ENCODE measurements at places on chromosomes 6 and 20. TPM values are rescaled to one million over a fixed set of nuclear protein-coding genes. Genes with fewer than 3 reads are reported as not detected.

PTCHD4 gene
- 1.1 TPM for total RNA-seq

GRCh38 chr20:36335206-36335870 is 29.2 kb downstream of the DLGAP4 start:
- DNase-seq: no peak

- DNase-seq: no peak
These were observed 80.0 kb upstream of the ATXN1 start for GRCh38 chr6:16841241-16841640.

- no peak for DNase-seq
These were observed 55.0 kb downstream of the GRM4 start for GRCh38 chr6:34090935-34091334.

- no peak for DNase-seq
These were observed 48.2 kb downstream of the STX7 start for GRCh38 chr6:132464538-132465256.

TMEM74B gene
- 25.7 TPM for total RNA-seq

- DNase-seq: no peak
These were observed 64.4 kb downstream of the GTF2H5 start for GRCh38 chr6:158232316-158233213.
